A375 (cell line): ENCODE measurements at places on chromosomes 6 and 20. TPM values are rescaled to one million over a fixed set of nuclear protein-coding genes. Genes with fewer than 3 reads are reported as not detected.

PLCB1 gene
- total RNA-seq, result 10.2 and 11.2 TPM in 2 replicates

RFX6 gene
- total RNA-seq, result not detected in 2 replicates

NHLRC1 gene
- total RNA-seq, result 0.30 and 0.40 TPM in 2 replicates

SYCP2L gene
- 1.8 and 2.7 TPM in 2 replicates for total RNA-seq

OR12D2 gene
- not detected in 2 replicates for total RNA-seq

RNF182 gene
- total RNA-seq, result 4.3 and 5.2 TPM in 2 replicates

MAP3K4 gene
- total RNA-seq, result 16.3 and 29.8 TPM in 2 replicates

GJA10 gene
- total RNA-seq, result not detected in 2 replicates

C20orf96 gene
- 1.1 and 1.9 TPM in 2 replicates for total RNA-seq

FOXQ1 gene
- not detected in 2 replicates for total RNA-seq

COL11A2 gene
- 4.9 and 7.6 TPM in 2 replicates for total RNA-seq

DTNBP1 gene
- total RNA-seq, result 6.5 and 7.7 TPM in 2 replicates

FRK gene
- total RNA-seq, result 0.03 and 0.04 TPM in 2 replicates

HS3ST5 gene
- total RNA-seq, result not detected in 2 replicates

SIRPA gene
- total RNA-seq, result 5.5 and 6.8 TPM in 2 replicates

ELOVL2 gene
- total RNA-seq, result 0.24 and 0.30 TPM in 2 replicates

MAFB gene
- 0.04 and 0.40 TPM in 2 replicates for total RNA-seq

HLA-DQA1 gene
- total RNA-seq, result 1.9 and 2.0 TPM in 2 replicates

RAB44 gene
- total RNA-seq, result 0.11 TPM in 1 of 2 replicates, not detected in the other

PRPH2 gene
- total RNA-seq, result not detected in 2 replicates

CFAP206 gene
- total RNA-seq, result not detected in 2 replicates

PRDM13 gene
- total RNA-seq, result 0.45 and 1.4 TPM in 2 replicates

SPEF1 gene
- total RNA-seq, result 1.0 and 1.2 TPM in 2 replicates

BHLHE23 gene
- total RNA-seq, result not detected in 2 replicates

ADGRF1 gene
- 5.4 and 8.6 TPM in 2 replicates for total RNA-seq

CALHM5 gene
- total RNA-seq, result 0.19 and 0.29 TPM in 2 replicates

SLC2A10 gene
- 3.0 and 5.4 TPM in 2 replicates for total RNA-seq

HEBP2 gene
- total RNA-seq, result 16.7 and 25.0 TPM in 2 replicates

TAGAP gene
- 0.08 TPM in 1 of 2 replicates, not detected in the other for total RNA-seq

TMEM200A gene
- total RNA-seq, result 0.75 and 1.1 TPM in 2 replicates
